Stimulated activated CD8-positive, alpha-beta memory T cell treated with anti-CD3 and anti-CD28 coated beads, Interleukin-4, amount 100 ng/mL, for 4 hours (primary cell): ENCODE measurements at places on chromosomes 3 and 15.

DNA sequence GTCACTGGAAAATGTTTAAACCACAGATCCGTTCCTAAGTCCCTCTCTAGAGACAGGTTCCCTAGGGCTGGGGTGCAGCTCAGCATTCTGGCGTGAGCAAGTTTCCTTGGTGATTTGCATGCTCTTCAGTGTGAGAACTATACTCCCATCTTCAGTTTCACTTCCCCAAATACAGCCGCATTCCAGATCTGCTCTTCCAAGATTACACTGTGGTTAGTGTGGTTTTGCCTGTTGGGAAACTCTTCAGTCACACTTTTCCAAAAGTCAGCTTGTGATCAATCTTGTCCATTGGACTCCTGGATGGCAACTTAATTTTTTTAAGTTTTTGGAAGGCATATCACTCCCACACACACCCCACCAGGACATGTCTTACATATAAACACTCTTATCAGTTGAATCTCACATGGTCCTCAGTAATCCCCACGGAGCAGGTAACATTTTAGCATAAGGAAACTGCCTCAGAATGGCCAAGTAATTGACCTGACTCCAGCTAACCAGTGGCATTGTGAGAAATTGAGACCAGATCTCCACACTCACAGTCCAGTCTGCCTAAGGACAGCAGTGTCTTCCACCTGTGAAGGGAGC, 33.5 kb upstream of the PTPN23 start:
- no peak for DNase-seq

DNA sequence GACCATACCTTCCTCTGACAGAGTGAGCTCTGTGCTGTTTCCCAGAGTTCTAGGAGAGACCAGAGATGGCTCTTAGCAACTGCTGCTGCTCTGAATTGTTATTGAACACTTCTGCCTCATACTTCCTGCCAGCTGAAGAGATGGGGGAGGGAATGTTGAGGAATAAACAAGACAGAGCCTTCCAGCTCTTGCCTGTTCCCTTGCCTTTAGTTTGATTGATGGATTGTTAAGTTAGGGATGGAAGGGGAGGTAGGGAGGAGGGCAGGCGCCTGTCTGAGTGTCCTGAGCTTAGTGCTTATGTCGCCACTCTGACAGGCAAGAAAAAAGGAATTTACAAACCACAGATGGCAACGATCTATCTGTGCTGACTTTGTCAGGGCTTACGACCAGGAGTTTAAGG, 42.8 kb downstream of the ZNF609 start:
- DNase-seq: no peak

GRCh38 chr3:122679085-122679881, 1.4 kb upstream of the PARP14 start:
- DNase-seq: peak; percentile 61

- DNase-seq: no peak
Observed at GRCh38 chr3:133463347-133463860, 63.5 kb downstream of the BFSP2 start.

- DNase-seq: no peak
Observed at GRCh38 chr3:119831941-119832371, 50.1 kb downstream of the NR1I2 start.

GRCh38 chr3:147404800-147405230, 1.5 kb downstream of the ZIC4 start:
- DNase-seq: no peak

- no peak for DNase-seq
Observed at GRCh38 chr3:171163101-171164066, 136.9 kb upstream of the SLC2A2 start.

DNA sequence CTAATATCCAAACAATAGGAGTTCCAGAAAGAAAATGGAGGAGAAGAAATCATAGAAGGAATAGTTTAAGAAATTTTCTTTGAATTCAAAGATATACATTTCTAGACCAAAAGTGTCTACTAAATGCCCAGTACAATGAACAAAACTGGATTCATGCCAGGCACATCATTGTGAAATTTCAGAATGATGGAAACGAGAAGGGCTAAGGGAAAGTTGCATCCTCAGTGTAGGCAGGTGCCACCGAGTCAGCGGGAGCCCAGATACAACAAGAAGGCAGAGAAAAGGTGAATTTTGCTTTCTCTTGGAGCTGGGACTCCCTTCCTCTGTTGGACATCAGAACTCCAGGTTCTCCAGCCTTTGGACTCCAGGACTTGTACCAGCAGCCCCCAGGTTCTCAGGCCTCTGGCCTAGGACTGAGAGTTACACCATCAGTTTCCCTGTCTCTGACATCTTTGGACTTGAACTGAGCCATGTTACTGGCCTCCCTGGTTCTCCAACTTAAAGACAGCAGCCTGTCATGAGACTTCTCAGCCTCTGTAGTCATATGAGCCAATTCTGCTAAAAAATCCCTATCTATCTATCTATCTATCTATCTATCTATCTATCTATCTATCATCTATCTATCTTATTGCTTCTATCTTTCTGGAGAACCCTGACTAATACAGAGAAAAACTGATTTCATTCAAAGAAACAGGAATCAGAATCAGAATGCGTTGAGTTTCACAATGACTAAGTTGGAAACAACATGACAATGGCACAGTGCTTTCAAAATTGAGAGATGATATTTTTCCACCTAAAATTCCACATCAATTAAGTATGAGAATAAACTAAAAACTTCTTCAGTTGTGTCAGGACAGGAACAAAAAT, 207.7 kb downstream of the FAM43A start:
- no peak for DNase-seq

GRCh38 chr3:46660543-46661523, 32.6 kb downstream of the ALS2CL start:
- no peak for DNase-seq

DNA sequence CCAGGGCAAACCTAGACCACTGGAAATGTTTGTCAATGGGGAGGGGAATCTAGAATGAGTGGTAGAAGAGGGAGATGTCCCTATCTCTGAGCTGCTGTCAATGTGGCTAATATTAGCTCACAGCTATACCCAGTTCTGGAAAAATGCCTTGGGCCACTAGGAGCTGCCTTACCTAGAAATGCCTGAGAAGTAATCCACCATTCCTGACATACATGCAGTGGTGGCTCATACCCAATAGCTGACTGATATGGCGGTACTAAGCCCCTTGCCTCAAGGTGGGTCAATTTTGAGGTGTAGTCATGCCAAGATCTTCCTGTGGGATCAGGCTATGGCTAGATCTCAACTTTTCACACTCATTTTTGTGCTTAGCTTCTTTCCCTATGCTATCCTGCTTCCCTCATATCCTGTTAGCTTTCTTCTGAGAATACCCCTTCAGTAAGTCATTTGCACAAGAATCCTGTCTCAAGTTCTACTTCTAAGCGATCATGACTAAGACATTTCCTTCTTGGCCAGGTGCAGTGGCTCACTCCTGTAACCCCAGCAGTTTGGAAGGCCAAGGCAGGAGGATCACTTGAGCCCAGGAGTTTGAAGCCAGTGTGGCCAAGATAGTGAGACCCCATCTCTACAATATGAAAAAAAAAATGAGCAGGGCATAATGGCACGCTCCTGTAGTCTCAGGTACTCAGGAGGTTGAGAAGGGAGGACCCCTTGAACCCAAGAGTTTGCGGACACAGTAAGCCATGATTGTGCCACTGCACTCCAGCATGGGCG, 49.1 kb upstream of the RFX7 start:
- no peak for DNase-seq

- no peak for DNase-seq
Observed at GRCh38 chr15:35557544-35557943, 11.6 kb upstream of the DPH6 start.

GRCh38 chr3:64234571-64234970, 9.3 kb upstream of the PRICKLE2 start:
- DNase-seq: no peak

DNA sequence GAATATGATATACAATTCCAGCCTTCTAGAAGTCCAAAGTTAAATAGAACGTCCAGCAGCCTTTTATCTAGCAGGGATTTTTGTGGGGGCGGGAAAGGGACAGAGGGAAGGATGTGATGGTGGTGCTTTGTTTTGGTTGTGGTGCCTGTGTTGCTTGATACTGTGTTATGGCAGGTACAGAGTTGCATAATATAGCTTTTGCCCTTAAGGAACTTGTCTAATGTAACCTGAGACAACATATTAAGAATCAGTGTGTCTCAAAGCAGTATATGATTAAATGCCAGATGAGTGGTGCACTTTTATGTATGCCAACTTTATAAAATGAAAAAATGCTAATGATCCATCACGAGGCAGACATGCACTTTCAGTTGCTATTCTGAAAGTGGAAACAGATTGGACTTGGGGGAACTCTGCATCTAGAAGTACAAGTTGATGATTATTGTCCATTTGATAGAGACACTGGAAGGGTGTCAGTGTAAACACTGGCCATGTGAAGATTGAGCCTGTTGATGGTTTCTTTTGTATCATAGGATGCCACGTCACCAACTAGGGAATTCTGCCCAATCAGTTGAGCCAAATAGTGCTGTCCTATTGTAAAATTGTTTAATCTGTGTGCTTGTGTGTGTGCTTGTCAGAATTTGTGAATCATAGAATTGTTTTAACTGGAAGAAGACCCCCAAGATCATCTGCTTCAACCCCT, 23.0 kb downstream of the NEO1 start:
- no peak for DNase-seq

GRCh38 chr3:88703501-88704059, 403.8 kb upstream of the EPHA3 start:
- no peak for DNase-seq

DNA sequence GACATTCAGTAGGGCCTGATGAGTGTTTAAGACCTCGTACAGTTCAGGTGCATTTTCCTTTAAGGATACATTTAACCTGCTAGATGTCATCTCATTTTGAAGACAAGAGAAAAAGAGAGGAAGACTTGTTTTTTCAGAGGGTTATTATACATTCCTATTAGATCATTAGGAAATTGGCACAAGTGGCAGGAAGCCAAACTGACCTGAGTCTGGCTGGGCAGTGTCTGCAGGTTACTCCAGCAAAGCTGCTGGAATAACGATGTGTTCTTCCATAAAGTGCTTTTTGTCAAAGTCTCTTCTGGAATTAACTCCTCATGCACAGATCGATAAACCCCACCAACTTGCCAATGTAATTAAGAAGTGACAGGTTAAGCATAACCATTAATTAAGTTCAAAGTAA, 396.4 kb upstream of the TPRG1 start:
- no peak for DNase-seq

DNA sequence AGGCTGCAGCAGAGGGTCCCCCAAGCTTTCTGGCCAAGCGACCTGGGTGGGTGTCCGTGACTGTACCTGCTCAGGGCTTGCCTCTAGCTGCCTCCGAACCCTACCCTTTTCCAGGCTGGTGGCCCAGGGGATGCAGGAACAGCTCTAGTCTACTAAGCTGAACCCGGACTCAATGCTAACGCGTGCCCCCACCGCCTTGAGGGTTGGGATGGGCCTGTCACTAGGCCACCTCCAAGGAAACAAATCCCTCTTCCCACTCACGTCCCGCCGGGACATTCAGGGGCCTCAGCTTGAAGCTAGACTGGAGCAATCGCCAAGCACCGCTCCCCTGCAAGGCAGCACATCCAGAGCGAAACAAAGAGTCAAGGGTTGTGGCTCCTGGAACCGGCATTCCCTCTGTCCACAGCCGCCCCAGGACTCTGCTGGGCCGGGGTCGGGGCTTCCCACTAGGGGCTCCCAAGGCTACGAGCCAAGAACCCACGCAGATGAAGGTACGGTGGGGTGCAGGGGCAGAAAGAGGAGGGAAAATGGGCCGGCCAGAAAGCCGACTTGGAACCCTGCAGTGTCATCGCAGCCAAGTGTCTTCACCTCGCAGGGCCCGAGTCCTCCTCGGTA, 2.9 kb downstream of the FBXL22 start:
- no peak for DNase-seq

GRCh38 chr3:46673151-46674030, 20.1 kb downstream of the ALS2CL start:
- DNase-seq: no peak

DNA sequence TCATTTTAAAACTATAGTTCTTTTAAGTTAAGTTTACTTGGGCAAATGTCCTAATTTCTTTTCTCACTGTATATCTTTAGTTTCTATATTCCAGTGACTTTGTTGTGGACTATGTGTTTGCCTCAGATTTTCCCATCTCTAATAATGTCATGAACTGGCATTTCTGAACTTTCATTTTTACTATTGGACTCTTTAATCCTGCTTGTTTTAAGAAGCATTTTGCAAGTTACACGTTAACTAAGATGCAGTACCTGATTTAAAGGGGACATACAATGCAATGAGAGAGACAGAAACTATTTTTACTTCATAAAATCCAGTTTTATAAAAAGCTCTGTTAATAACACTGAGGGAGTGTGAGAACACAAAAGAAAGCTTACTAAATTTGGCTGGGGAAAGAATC, 58.6 kb upstream of the PHLDB2 start:
- no peak for DNase-seq

DNA sequence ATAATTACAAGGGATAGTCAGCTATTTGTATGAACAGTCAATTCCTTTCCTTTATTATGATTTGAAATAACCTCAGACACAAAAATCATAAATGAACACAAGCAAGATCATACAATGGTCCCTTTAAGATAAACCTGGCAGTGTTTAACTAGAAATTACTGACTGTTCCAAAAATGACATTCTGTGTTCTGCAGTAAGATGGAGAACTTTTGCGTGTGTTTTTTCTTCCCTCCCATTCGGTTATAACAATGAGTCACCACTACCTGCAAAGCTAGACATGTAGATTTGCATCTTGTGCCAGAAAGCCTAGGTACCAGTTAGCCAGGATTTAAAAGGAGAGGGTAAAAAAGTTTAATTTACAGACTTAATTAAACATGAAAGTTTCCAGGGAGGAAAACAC, 248.2 kb upstream of the ADAMTS9 start:
- DNase-seq: no peak

- no peak for DNase-seq
Observed at GRCh38 chr3:61250784-61251173, 473 bp downstream of the FHIT start.

GRCh38 chr3:45479621-45480035, 91.3 kb downstream of the LARS2 start:
- no peak for DNase-seq

GRCh38 chr15:72365844-72366243, 10.0 kb downstream of the HEXA start:
- DNase-seq: no peak

DNA sequence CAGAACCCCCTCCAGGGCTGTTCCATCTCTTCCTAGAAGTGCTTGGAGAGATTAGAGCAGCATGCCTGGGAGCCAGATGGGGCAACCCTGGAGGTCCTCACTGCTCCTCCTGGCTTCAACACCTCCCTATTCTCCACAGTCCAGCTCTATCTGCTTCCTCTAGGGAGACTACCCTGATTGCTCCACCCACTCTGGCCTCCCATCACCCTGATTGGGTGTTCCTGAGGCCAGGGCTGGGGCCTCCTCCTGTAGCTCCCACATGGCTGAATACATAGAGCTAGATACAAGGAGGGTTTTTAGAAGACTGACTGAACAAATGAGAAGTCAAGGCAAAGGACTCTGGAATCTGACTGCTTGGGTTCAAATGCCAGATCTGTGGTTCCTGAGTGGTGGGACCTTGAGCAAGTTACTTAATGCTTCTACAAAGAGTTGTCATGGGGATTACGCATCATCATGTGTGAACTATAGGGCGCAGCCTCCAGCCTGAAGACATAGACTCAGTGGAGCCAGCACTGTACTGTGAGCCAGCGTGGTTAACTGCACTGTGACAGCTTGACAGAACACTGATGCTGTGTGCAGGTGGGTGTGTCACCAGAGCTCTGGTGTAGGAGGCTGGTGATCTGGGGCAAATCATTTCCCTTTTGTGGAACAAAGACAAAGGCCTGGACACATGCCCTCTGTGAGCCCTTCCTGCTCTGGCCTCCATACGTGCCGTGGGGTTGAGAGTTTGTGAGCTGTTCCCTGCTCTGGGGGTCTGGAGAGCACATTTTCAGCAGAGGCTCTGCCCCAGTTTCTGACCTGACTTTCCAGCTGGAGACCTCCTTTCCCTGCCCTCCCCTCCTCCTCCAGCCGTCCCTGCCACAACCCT, 74.8 kb downstream of the SCN5A start:
- DNase-seq: no peak
